ENCODE measurements at places on chromosomes 2 and 18. TPM values are rescaled to one million over a fixed set of nuclear protein-coding genes. Genes with fewer than 3 reads are reported as not detected.

GRCh38 chr2:39264733-39265132, 21.0 kb upstream of the CDKL4 start:
- no peak for DNase-seq

The ERMN gene
- polyA plus RNA-seq = not detected

DNA sequence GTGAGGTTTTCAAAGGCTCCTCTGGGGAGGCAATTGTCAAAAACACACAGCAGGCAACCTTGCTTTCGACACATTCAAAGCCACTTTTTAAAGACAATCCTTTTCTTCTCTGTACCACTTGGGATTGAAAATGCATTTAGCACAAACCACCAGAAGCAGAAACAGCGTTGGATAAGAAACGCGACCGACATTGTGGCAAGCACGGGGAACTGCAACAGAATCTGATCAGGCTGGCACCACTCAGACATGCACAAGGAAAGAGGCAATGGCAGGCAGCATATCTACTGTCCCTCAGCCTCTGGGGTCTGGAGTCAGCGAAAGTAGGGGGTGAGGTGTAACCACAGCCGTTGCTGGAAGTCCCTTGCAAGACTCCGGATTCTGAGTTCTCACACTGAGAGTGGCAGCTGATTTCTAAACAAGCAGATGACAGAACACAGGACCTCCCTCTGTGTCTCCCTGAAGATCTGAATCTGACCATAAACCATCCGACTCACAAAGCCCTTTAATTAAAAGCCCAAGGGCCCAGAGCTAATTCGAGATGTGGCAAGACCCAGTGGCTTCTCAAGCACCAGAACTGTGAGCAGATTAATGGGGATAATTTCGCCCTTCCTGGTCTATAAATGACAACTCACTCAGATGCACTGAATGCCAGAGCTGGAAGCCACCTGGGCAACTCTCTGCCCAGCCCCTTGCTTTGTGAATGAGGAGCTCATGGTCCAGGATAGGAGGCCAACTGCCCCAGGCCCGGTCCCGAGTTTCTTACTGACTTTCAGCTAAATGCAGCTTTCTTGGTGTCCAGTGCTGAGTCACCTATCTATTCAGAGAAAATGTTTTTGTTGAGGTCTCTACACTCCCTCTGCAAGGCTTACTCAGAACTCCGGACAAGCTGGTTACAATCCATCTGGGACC, 29.6 kb downstream of the CYRIA start:
- no peak for DNase-seq

- no peak for DNase-seq
Measured at GRCh38 chr2:132662732-132663131, 7.3 kb downstream of the LYPD1 start.

DNA sequence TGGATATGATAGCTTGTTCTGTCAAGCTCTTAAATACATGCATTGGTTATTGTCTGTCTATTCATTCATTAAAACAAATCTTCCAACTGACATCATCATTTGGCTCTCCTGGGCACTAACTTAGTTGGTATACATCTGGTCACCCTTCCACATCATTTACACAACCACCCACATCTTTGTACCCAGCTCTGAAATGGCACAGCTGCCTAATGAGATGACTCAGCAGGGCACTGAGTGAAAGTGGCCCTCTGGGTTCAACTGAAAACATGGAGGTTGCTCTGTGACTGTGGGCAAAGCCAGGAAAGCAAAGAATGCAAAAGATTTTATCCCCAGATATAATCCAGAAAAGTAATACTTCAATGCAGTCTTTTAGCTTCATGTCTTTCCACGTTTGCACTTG, 234.0 kb upstream of the MAP2 start:
- no peak for DNase-seq

DNA sequence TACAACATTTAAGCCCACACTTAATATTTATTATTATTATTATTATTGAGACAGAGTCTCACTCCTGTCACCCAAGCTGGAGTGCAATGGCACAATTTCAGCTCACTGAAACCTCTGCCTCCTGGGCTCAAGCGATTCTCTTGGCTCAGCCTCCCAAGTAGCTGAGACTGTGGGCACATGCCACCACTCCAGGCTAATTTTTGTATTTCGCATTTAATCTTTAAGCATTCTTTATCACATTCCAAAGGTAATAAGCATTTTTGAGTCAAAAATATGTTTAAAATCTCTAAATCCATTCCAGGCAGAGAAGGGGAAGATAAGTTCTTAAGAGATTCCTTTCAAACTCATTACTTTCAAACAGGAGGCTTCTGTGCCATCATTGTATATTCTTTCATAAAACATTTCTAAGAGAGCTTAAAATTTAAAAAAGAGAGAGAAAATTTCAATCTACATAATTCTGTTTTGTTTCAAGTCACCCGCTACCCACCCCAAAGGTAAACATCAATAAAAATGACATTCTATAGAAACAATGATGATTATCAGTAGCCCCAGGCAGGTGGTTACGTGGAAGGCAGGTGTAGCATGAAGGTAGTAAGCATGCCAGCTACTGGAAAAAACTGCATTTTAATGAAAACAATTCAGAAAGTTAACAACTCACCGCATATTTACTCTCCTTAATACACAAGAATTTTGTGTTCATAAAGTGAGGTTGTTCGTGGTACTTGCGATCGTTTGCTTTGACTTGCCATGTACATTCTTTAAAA, 84.4 kb upstream of the NARS1 start:
- no peak for DNase-seq

- DNase-seq = no peak
Measured at GRCh38 chr2:104866122-104866864, 12.4 kb downstream of the POU3F3 start.

GRCh38 chr18:22848615-22849014, 84.5 kb upstream of the RBBP8 start:
- DNase-seq = no peak

DNA sequence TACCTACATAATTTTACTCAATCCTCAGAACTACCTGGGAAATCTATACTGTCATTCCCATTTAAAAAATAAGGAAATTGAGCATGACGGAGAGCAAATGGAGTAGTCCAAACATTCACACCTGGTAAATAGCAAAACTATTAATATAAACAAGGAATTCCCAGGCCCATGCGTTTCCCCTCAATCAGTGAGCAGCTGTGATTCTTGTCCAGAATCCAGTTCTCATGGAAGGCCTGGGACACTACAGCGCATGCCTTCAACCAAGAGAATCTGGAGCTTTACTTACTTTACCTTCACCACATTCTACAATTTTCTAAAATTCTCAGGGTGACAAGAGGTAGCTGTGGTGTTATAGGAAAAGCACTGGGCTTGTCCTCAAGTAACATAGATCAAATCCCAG, 259.0 kb downstream of the LRATD1 start:
- DNase-seq = no peak

The SIX3 gene
- polyA plus RNA-seq = not detected

DNA sequence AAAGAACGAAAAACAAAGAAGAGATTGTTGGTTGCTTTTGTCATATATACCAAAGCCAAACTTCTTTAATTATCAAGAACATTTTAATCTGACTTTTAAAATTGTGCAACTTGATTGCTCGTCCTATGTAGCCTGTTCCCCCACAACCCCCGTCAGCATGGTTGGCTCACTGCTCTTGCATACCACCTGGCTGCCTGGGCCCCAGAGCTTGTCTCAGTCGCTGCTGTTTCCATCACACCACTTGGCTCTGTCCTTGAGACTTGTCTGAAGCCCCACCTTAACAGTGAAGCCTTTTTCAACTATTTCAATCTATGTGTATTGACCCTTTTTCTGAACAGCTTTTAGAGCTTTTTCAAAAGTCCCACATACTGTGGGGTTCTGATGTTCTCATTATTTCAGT, 270.8 kb downstream of the ZNF407 start:
- DNase-seq = no peak

GRCh38 chr18:26566874-26567555, 18.7 kb upstream of the KCTD1 start:
- no peak for DNase-seq

GRCh38 chr2:33335516-33335915, 140.9 kb upstream of the RASGRP3 start:
- no peak for DNase-seq

DNA sequence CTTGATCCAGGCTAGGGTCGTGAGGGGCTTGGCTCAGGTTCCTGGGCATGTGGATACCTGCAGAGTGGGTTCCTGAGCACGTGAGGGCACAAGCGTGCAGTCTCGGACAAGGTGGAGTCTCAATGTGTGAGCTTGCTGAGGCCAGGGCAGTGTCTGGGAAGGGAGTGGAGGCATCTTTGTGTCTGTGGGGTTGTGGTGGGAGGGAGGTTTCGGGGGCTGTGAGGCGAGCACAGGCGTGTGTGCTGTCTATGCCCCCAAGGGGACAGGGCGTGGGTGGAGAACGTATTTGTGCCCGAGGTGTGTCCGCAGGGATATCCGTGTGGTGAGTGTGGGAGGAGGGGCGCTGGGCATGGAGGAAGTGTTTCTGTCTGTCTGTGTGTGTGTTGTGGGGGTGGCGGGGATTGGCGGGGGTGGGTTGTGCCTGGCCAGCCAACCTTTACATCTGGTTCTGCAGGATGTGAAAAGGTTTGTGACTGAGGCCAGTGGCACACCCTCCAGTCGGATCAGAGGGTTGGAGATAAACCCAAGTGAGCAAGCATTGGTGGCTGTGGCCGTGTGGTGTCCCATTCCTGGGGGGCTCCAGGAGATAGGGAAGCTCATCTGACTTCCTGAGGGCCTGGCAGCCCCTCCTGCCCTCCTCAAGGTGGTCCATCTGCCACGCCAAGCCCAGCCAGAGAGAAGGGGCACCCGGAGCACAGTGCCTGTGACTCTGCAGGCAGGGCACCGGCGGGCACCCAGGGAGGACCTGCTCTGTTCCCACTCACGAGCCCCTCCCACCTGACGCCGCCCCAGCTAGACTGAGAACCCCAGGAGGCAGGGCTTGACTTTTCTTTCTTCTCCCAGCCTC, 57.1 kb downstream of the ZFP36L2 start:
- DNase-seq = no peak

- DNase-seq = no peak
Measured at GRCh38 chr18:74773171-74773624, 175.5 kb downstream of the ZNF407 start.

- DNase-seq = no peak
Measured at GRCh38 chr2:54459037-54459441, 2.9 kb downstream of the SPTBN1 start.

The ARHGAP15 gene
- not detected for polyA plus RNA-seq

- no peak for DNase-seq
Measured at GRCh38 chr2:239329972-239330572, 70.7 kb downstream of the HDAC4 start.

The RUFY4 gene
- not detected for polyA plus RNA-seq

The ST8SIA5 gene
- polyA plus RNA-seq = not detected

DNA sequence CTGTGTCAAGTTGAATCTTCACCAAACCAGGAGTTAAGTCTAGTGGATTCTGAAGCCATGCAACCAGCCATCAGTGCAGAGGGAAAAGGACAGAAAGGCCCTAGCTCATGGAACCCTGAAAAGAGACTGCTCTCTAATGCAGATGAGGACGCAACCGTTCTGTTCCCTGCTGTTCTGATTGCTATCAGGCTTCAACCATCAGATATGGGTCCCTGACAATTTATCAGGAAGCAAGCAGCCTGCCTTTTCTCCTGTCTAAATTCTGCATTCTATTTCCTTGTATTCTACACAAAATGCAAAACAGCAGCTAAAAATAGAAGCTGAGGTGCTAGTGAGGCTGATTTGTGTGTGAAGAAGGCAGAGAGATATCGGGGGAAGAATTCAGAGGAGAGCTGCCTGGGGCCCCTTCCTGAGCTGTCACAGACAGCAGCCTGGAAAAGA, 68.4 kb upstream of the RTN4 start:
- no peak for DNase-seq

- no peak for DNase-seq
Measured at GRCh38 chr18:31538837-31539236, 40.9 kb downstream of the DSG2 start.

DNA sequence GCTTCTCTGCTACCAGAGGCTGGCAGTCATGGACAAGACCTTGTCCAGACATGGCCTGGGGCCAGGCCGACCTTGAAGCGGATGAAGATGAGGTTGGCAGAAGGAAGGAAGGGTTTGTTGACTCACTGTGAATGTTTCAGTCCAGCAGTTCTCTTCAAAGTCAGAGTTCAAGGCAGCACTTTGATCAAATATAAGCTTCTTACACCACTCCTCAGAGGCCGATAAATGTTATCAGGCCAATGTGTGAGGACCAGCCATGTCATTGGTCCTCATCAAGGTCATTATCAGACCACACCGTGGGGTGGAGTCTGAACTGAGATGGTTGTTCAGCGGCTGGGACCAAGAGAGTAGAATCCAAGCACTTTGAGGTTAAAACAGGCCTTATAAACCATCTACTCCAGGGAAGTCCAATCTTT, 35.5 kb downstream of the QPCT start:
- DNase-seq = no peak

DNA sequence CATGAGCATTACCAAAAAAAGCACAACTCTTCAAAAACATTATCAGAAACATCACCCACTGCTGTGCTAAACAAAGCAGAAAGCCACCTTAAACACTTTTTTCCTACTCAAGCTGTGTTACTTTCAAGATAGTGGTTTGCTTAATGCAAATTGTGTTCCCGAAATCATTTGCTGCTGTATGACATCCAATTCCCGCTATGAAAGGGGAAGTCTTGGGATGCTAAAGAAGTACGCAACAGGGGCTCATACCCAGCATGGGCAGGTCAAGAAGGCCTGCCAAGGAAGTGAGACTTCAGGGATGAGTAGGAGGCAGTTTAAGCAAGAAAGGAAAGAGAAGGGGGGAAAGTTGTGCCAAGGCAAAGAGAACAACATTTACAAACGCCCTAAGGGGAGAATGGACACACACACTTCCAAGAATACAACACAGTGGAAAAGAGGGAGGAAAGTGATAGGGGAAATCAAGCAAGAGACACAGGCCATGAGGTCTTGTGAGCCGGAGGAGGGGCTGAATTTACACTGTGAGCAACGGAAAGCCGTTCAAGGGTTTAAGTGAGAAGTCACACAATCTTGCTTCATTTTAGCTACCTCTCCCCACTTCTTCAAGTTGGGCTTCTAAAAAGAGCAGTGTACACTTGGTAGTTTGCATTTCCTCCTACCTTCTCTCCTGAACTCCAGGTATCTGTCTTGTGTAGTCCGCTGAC, 4.0 kb downstream of the PTPN2 start:
- DNase-seq = no peak

The NLRC4 gene
- polyA plus RNA-seq = not detected

The REG3A gene
- not detected for polyA plus RNA-seq

The RFTN2 gene
- 0.16 TPM for polyA plus RNA-seq

The GPAT2 gene
- 4.9 TPM for polyA plus RNA-seq

DNA sequence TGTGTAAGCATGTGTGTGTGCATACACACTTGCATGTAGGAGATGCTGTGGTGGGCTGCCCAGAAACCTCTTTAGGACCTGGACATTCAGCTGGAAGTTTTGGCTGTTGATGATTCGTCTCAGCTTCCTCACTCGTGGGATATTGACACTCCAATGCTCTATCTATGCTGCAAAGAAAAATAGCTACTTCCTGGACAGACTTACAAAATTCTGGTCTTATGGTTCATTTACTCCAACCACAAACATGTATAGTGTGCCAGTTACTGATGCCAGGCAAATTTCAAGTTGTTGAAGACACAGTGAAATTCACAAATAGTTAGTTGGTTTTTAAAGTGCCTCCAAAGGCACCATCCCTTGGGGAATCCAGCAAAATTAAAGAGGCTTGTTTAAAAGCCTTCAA, 882.6 kb downstream of the CPS1 start:
- no peak for DNase-seq
